ENCODE measurements at places on chromosomes 3 and 15.

DNA sequence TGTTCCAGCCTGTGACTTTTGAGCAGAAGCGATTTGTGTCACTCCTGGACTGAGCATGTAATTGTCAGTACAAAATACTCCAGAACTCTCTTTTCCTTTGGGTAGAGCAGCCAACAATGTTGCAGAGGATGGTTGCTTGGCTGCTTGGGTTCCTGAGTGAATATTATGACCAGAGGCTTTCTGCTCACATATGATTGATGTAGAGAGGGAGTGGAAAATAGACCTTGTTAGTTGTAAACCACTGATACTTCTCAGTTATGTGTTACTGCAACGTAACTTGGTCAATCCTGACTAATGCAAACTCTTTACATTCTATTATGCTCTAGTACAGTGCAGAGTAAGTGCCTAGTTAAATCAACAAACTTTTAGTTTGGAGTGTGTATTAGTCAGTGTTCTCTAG lies 322.6 kb upstream of the KCNH8 start:
- no peak for DNase-seq

- no peak for DNase-seq
These were observed 20.8 kb upstream of the NXPE3 start for GRCh38 chr3:101758224-101758623.

- DNase-seq, result no peak
These were observed 2.2 kb upstream of the THRB start for GRCh38 chr3:24496529-24497482.

GRCh38 chr3:69354948-69355347 lies 30.9 kb downstream of the FRMD4B start:
- no peak for DNase-seq

- DNase-seq, result no peak
These were observed 21.4 kb downstream of the CCDC13 start for GRCh38 chr3:42751609-42752008.

DNA sequence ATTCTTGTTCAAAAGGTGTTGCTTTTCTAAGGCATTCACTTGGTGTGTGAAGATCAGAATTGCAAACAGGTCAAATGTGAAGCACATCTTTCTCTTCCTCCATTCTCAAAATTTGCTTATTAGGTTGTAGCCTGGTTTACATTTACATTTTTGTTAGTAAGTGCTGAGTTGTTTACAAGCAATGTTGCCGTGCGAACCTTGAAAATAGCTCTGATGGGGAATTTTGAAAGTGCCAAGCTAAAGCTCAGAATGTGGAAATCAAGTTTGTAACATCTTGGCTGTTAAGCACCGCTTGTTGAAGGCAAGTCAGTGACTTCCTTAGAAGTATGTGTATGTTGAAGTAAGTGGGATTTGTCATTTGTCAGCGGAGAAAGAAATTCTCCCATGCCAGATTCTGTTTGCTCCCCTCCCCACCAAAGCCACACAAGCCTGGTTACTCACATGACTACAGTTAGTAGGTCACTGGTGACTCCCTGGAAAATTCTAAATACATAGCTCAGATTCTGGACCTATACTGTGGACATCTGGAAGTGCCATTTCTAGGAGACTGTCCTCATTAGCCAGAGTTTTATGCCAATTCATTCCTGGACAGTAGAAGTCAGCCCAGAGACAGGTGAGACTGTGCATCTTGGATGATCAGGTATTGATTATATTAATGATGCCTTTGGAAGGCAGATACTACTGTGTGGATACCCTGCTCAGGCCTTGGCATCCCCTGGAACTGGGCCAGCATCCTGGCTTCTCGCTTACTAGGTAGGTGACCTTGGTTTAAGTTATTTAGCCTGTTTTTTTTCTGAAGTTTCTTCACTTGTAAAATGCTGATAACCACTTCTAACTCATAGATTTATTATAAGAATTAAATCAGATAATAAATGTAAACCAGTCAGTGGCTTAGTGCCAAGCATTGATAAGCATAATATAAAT lies 390.6 kb upstream of the SEMA6D start:
- DNase-seq, result no peak

- no peak for DNase-seq
These were observed 1000.9 kb downstream of the AGBL1 start for GRCh38 chr15:87080547-87080946.

- no peak for DNase-seq
These were observed 1114.2 kb downstream of the NSUN3 start for GRCh38 chr3:95177096-95177495.

Measured in CD4-positive, alpha-beta T cell treated with Interleukin-21 for 1 hour (primary cell).